Thoracic aorta (tissue), 2 donors: ENCODE measurements at places on chromosomes 11 and 22. TPM values are rescaled to one million over a fixed set of nuclear protein-coding genes. Genes with fewer than 3 reads are reported as not detected.

Gene DTX4
- 8.8 TPM for total RNA-seq

Gene IGLL1
- not detected for total RNA-seq

Gene WBP2NL
- total RNA-seq, result 1.3 TPM

Gene SPDYC
- total RNA-seq, result not detected

Gene MMP10
- total RNA-seq, result not detected

Gene TRIM29
- 2.7 TPM for total RNA-seq

Gene PHF21B
- total RNA-seq, result not detected

Gene FJX1
- total RNA-seq, result 5.4 TPM

Gene TMPRSS4
- total RNA-seq, result not detected

GRCh38 chr11:125148743-125149142 is 15.8 kb upstream of the PKNOX2 start:
- no peak for DNase-seq

DNA sequence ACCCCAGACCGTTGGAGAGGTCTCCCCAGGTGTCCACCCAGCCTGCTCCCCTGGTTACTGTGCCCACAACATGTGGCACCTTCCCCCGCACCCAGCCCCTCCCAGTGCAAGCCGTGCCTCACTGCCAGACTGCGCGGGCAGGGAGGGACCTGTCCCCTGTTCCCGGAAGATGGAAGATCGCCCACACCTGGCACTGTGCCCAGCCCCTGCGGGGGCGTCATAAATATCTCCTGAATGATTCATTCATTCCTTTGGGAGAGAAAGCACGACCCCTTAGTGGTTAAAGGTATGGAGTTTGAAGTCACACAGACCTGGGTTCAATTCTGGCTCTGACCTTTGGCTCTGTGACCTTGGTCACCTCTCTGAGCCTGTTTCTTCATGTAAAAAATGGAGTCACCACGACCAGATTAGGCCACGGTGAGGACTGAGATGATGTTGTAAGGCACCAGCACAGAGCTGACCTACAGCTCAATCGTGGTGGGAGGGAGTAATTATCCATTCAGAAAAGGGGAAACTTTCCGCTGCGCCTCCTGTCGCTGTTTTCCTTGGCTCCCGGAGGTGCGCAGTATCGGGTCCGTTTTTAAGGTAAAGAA is 497 bp upstream of the SYT12 start:
- no peak for DNase-seq

GRCh38 chr11:111718436-111718835 is 47.8 kb downstream of the PPP2R1B start:
- no peak for DNase-seq

DNA sequence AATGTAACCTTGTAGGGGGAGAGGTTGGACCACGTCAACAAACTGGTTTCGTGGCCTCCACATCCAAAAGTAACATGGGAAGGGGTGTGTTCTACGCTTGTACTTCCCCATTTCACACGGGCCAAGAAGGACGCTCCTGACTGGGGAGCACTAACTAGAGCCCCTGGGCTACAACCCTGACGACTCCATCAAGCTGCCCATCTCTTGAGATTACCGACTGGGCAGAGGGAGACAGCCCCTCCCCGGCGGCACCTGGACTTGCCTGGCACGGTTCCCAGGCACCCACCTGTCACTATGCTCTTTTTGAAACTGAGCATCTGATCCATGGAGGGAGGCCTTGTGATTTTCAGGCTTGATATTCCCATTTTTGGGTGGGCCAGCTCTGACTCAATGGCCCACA is 68.5 kb downstream of the SHANK2 start:
- no peak for DNase-seq

DNA sequence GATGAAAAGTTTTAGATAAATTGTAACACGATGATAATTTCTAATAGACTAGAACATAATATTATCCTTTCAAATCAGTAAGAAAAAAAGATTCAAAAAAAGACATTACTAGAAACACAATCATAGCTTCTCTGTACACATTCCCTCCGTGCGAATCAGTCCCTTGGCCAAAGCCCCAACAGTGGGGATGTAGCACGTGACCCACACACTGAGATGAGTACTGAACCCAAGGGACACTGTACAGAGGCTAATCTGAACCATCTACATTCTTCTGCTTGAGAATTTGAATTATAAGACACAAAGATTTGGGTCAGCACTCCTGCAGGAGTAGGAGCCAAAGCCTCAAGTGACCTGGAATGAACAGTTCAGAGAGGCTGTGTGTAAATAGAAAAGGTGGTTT is 353.7 kb downstream of the INSC start:
- no peak for DNase-seq

GRCh38 chr11:107457205-107457557 is 444 bp downstream of the CWF19L2 start:
- no peak for DNase-seq

DNA sequence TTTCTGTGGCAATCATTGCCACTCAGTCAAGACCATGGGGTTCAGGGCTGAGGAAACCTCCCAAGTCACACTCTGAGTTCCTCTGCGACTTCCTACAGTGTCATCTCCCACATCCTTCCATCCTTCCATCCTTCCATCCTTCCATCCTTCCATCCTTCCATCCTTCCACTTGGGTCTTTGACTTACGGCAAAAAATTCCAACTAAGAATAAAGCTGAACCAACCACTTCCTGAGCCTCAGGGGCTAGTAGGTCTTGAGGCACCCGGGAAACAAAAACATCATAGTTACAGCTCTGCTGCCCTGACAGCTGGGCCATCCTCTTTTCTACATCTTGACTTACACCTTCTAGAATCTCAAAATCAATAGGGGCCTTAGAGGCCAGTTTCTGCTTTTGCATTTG is 32.1 kb downstream of the EHF start:
- DNase-seq, result no peak

DNA sequence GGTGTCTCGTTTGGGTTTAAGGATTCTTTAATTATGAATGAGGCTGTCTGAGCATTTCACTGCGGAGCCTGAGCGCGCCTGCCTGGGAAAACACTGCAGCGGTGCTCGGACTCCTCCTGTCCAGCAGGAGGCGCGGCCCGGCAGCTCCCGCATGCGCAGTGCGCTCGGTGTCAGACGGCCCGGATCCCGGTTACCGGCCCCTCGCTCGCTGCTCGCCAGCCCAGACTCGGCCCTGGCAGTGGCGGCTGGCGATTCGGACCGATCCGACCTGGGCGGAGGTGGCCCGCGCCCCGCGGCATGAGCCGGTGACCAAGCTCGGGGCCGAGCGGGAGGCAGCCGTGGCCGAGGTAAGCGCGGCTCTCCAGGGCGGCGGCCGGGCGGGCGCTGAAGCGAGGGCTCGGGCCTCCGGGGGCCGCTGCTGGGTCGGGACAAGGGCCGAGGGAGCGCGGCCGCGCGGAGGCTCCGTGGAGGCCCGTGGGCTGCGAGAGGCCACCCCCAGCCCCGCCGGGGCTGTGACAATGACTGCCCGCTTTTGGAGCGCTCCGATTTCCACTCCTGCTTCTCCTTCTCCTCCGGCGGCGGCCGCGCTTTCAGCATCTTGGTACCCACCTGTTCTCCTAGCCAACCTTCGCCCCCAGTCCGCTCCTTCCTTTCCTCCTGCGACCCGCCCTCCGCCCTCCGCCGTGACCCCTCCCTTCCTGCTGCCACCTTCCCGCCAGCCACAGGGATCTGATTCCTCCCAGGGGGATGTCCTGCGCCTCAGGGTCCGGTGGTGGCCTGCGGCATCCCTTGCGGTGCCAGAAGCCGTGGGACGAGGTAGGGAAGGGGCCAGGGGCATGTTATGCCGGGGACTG is at the start of gene EXT2:
Gene EXT2 (plus strand): TSS at position 173 of the 854 bp plus-strand sequence. CDS start 12,035 bp downstream, outside the sequence.
- DNase-seq, result peak; percentile 30

GRCh38 chr22:43883012-43883661 is 8.7 kb downstream of the PNPLA5 start:
- no peak for DNase-seq

- DNase-seq, result no peak
These were observed 52.2 kb downstream of the BIRC2 start for GRCh38 chr11:102399189-102399588.

DNA sequence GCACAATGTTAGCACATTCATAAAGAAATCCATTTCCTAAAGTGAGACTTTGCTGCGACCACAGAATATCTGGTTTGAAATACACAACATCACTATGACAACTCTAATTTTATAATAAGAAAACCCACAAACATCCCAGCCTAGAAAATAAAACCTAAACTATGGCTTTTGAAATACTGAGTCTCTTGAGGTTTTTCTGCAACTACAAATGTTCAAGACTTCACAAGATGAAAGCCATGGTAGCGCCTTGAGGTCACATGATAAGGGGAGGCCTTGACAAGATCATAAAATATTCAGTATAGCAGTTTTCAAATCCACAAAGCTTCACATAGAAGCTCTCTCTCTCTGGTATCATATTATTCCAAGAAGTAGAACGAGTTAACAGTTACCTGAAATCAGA is 126.8 kb downstream of the MPPED2 start:
- DNase-seq, result no peak

DNA sequence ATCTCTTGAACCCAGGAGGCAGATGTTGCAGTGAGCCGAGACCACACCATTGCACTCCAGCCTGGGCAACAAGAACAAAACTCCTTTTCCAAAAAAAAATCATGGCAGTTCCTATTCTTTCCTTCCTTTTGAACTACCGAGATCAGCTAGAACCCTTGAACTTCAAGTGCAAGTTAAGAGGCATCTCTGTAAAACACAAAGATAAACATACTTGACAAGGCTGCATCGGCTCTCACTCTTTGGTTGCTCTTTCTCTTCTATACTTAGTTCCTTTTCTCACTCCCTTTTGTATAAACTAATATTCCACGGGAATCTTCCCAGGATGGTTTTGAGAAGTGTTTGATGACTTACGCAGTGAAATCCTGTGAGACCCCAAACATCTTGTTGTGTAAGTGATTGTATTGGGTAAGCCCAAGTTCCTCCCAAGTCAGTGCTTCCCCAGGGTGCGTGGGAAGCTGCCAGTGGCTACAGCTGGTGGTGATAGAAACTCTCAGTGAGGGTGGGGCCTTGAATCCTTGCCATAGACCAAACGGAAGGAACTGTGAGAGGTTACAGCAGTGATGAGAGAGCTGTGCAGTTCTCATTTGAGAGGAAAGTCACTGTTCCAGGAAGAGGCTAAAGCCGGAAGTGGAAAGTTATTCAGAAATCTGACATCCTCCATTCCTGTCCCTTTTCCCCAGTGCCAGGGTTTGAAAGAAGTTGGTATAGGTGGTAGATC is 24.1 kb upstream of the CDC42EP2 start:
- peak; percentile 59 for DNase-seq

DNA sequence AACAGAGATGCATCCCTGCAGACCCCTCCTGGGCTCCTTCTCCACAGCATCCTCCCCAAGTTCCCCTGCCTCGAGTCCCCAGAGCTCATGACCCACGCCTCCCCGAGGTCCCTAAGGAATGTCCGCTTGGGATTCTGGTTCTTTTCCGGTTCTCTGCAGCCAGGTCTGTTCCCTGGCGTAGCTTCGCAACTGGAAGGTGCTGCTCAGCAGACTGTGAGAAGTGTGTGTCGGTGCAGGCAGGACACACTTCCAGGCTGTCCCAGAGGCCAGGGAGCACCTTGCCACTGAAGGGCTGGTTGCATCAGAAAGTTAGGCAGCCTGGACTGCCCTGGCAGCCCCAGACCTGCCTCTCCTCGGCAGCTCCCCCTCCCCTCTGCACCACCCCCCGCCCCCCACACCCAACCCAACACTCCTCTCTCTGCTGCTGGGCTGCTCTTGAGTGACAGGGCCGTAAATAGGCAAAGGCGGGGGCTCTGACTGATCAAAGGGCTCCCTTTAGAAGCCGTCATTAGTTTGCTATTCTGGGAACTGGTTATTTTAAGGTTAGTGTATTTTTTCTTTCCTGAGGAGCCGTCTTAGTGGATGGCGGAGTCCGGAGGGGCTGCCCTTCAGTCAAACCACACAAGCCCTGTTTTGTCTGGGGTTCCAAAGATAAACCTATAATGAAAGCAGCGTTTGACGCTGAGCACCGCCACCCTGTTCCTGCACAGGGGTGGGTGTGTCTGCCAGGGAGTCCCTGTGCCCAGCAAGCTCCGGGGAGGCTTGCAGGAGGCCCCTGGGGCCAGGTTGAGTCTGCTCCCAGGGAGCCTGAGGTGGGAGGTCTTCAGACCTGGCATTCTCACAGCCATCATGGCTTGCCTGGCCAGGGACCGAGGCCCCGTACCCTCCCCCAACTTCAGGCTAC is 88.6 kb upstream of the KCNQ1OT1 start:
- no peak for DNase-seq

DNA sequence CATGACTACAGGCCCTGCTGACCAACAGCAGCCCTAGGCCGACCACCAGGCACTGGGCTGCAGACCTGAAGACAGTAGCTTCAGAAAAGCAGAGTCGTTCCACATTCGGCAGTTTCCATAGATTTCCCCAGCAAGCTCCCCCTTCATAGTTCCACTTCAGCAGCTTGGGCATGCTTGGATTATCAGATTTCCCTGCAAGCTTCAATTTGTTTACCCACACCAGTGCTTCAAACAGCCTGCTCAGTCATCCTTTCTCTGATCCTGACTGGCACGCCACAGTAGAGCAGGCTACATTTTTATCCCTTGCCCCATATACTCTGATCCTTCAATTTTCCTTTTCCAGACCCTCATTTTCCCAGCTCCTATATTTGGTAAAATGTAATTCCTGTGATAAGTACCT is 51.1 kb upstream of the CFAP300 start:
- DNase-seq, result no peak

DNA sequence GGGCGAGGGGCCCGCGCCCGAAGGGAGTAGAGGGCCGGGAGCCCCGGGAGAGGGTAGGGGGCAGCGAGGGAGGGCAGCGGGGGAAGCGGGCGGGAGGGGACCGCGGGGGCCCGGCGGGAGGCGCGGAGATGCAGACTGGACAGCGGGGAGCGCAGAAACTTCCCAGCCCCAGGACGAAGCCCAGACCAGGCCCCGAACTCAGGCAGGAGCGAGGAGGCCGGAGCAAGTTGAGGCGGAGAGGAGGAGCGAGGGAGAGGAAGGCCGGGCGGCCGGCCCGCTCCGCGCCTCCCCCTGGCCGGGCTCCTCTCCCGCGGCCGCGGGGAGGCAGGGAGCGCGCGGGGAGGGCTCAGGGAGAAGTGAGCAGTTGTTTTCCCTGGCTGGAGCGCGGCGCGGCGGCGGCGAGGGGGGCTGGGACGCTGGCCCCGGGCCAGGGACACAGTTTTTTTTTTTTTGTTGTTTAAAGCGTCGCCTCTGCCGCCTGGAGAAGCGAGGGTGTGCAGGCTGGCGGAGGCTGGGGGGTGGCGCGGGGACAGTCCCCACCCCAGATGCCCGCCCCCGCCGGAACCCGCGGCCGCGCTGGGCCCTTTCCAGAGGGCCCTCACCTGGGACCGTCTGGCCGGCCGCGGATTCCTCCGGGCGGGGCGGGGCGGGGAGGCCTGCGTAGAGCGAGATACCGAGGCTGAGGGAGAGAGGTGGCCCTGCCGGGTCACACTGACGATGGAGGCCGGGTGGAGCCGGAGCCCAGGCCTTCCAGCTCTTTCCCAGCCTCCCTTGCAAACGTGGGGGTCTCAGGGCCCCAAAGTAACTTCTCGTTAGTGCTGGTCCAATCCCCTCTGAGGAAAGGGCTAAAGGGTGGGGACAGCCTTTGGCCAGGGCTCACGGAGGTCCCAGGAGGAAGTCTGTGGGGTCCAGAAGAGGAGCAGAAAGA is at the start of gene LTBP3:
Gene LTBP3 (minus strand): TSS at position 358 of the 928 bp plus-strand sequence. CDS start 400 bp downstream, outside the sequence.
- DNase-seq, result peak; percentile 40

DNA sequence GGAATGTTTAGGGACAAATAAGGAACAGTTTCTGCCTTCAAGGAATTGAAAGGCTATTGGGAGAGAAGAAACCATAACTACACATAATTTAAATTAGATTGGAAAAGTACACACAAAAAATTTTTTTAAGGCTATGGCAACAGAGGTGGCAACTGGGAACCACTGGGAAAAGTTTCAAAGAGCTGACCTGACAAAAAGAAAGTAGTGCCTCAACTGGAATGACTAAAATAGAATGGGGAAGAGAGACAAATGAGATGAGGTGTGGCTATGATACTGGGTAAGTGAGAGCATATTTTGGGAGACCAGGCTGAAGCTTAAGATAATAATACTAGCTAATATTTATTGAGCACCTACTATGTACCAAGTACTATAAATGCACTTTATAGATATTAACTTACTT is 2.9 kb upstream of the AKIP1 start:
- no peak for DNase-seq
